COR-L47 (cell line): ENCODE measurements at places on chromosomes 16 and 17.

GRCh38 chr17:68273722-68274121 lies 17.2 kb downstream of the SLC16A6 start:
- DNase-seq: no peak

GRCh38 chr17:64357191-64357981 lies 33.3 kb downstream of the PECAM1 start:
- no peak for DNase-seq

GRCh38 chr17:33220036-33220435 lies 73.1 kb downstream of the ASIC2 start:
- no peak for DNase-seq

GRCh38 chr17:10112962-10113361 lies 85.4 kb downstream of the GAS7 start:
- no peak for DNase-seq

GRCh38 chr16:68408428-68408827 lies 39.9 kb downstream of the SMPD3 start:
- DNase-seq: no peak
